ENCODE measurements at places on chromosomes 5 and 9.

DNA sequence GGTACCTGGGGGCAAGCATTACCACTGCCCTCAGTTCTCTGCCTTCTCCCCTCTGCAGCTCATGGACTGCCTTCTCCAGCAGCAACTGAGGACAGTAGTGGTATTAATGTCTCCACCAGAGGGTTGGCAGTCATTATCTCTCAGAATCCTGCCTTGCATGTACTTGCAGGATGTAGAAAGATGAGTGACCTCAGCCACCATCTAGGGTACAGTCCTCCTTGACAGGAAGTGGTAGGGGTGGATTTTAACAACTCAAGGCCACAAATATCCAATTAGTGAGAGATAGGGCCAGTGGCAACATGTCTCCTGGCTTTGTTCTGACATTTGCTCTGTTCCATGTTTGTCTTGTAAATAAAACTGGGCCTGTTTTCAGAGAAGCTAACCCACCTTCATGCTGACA is 47.2 kb downstream of the F2R start:
- DNase-seq, result no peak

DNA sequence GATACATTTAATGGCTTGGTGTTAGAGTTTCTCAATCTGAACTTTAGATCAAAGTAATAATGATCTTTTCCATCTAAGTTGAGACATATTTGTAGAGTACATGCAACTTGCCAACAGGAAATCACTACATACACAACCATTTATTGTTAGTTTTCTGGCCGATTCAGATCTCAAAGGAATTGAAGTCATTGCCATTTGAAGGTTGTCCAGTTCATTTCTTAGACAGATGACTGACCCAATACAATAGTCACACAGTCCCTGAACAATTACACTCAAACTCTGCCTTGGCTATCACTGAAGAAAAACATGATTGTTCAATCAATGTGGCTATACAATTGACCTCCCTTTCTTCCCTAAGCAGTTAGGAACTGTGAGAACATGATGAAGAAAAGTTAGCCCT is 753.2 kb upstream of the RIOK2 start:
- DNase-seq, result no peak

DNA sequence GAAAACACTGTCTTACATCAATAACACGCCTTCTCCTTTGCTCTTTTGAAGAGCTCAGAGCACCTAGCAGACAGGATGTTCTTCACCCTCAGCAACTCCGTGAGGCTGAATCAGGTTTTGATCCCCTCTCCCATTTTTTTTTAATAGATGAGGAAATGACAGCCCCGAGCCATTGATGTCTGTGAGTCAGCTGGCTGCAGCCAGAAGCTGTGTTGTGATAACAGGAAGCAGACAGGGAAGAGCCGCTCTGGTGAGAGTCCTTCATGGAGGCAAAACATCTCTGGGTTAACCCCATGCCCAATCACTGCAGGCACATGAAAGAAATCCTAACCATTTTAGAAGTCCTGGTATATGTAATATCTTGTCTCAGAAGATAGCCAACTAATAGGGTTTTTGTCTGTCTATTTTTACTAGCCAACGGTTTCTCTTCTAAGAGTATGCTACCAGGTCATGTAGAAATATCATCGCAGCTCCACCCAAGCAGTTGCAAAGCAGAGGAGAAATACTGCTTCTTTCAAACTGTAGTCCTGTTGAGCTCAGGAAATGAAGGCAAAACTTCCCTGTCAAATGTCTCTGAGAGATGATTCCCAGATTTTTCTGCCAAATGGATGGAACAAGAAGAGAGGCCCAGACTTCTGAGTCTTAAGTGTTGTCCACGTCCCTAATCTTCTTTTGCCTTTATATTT is 568.9 kb downstream of the CCDC171 start:
- DNase-seq, result no peak

- DNase-seq, result no peak
Measured at GRCh38 chr9:4098031-4098430, 201.8 kb downstream of the GLIS3 start.

- no peak for DNase-seq
Measured at GRCh38 chr5:122156724-122157325, 27.5 kb downstream of the ZNF474 start.

DNA sequence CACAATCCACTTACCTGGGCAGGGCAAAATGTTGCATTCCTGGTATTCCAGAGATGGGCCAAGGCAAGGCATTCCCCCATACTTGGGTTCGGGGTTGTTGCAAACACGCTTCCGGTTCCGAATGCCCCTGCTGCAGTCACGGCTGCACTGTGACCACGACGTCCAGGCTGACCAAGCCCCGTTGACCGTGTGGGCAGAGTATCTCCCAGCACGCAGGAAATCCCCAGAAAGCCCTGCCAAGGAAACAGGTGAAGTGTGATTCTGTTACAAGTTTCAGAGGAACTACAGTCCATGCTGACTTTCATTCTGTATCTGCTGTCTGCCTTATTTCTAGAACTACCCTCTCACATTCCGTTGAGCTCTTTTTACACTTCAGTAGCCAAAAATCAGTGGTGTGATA is 483.0 kb downstream of the SEMA5A start:
- no peak for DNase-seq

DNA sequence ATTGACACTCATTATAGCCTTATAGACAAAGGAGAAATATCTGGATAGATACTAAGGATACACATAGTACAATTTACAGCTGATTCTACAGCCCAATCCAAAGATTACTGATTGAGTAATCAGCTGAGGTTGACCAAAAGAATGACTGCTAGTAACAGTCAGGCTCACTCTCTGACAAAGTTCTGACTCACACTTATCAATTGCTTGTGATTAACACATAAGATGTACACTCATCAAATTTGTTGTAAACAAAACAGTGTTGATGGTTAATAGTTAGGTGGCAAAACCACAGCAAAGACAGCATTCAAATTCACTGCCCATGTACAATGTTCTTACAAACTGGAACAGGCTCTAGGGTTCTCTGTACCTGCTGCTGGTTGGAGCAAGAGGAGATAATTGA is 422.7 kb downstream of the TLE1 start:
- DNase-seq, result no peak

- DNase-seq, result no peak
Measured at GRCh38 chr5:157971571-157972216, 112.7 kb upstream of the CLINT1 start.

DNA sequence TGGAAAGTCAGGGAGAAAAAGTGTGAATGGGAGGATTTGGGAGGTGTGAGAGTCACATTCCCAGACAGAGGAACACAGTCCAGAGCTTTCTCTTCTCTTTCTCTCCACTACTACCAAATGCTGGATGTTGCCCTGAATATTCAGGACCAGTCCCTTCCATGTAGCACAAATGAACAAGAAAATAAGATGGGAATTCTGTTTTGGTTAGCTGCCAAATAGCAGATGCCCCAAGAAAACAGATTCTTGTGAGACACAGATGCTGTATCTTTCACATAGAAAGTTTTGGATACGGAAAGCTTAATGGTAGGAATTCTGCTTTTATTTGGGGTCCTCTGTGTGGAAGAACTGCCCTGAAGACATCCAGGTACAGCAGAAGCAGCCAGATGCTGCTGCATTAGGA is 37.8 kb downstream of the PRLR start:
- no peak for DNase-seq

- DNase-seq, result no peak
Measured at GRCh38 chr5:8912106-8912505, 633.8 kb downstream of the SEMA5A start.

DNA sequence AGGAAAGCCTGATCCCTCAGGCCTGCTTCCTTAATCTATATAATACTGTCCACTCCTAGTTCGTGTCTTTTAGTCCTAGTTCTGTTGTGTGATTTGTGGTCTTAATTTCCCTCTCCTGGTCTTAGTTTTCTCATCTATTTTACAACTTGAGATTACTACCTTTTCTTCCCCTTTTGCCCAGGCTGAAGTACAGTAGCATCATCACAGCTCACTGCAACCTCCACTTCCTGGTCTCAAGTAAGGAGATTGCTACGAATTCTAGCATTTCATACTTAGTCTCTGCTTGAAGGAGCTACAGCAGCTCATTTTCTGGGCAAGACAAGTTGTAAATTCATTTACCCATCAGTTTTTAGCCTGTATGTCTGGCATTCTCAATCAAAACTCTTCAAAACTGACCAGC is 5.5 kb downstream of the TRIM32 start:
- no peak for DNase-seq

- DNase-seq, result no peak
Measured at GRCh38 chr5:118548761-118549720, 439.3 kb downstream of the DTWD2 start.

DNA sequence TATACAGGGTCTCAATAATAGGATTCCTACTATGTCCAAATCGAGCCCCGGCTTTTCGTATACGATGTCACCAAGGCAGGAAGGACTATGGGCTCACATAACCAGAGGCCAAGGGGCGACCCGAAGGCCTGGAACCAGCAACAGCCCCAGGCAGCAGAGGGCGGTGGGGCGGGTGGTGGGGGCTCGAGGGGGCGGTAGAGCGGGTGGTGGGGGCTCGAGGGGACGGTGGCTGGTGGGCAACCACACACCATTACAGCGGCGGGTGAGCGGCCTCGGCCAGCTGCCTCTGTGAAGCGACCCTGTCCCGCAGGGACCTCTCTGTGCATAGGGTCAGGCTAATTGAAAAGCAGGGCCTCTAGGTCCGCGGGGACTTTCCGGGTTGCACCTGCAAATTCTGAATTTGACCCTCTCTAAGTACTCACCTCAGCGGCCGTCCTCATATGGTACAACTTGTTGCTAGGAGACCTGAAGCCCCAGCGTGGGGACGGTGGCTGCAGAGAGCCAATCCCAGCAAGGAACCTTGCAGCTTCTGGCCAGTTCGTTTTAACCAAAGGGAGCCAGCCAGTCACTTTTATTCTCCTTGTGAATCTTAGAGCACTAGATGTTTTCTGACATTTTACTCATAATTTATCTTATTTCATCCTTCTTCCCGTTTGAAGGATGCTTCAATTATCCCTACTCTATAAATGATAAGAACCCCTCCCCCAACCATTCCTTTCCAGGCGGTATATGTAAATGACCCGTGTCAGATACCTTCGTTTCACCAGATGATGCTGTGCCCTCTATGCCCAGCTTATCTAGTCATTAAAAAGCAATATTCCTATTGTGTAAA is at the start of gene NME5:
NME5 (minus strand) TSS at position 480 of the 832 bp plus-strand sequence. CDS start 648 bp downstream, outside the sequence.
- peak; percentile 70 for DNase-seq

GRCh38 chr5:160471761-160472160 is 50.1 kb downstream of the PTTG1 start:
- no peak for DNase-seq

DNA sequence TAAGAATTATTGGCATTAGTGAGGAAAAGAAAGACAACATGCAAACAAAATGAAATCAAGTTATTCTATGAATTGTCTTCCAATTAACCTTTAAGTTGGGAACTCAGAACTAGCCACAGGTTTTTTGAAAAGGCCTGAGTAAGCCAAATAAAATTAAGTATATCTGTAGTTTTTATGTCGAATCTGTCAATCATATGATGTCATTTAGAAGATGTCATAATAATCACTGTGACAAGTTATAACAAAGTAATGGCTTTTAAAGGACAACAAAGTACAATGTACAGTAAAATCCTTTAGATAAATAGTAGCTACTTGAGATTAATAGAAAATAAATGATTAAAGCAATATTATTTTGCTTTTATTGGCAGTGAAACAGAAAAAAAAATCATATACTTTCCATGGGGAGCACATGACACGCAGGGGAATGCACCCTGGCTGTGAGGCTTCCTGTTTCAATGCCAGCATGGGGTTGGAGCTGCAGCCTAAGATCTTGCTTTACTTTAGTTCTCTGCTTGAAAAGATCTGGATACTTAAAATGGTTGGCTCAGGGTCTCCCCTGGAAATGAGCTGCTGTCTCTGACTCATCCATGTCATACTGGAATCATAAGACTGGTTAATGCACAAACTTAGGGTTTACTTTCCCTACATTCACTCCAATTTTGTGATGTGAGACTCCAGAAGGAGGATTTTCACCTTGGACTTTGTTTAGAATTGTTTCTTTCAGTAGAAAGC is 284.3 kb downstream of the TAF11L14 start:
- DNase-seq, result no peak

GRCh38 chr5:3187771-3188425 is 407.7 kb upstream of the IRX1 start:
- DNase-seq, result no peak

GRCh38 chr9:2234371-2234893 is 219.3 kb downstream of the SMARCA2 start:
- DNase-seq, result no peak

- DNase-seq, result peak; percentile 21
Measured at GRCh38 chr5:168885324-168886120, 306.4 kb upstream of the PANK3 start.

DNA sequence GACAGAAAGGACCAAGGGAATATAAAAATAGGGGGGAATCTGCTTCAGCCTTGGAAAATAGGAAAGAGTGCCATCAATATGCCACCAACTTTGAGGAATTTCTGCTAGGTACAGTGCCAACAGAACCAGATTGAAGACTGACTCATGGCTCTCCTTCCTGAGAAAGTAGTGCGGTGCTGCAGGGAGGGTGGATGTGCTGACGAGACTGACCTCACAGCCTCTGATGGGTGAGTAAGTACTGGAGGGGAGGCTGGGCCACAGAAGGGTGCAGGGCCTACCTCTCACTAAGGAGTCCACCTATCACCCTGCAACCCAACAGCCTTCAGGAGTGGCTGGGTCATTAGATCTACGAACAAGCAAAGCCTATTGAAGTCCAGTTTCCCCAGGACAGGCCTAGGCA is 187.6 kb downstream of the GABBR2 start:
- DNase-seq, result no peak

DNA sequence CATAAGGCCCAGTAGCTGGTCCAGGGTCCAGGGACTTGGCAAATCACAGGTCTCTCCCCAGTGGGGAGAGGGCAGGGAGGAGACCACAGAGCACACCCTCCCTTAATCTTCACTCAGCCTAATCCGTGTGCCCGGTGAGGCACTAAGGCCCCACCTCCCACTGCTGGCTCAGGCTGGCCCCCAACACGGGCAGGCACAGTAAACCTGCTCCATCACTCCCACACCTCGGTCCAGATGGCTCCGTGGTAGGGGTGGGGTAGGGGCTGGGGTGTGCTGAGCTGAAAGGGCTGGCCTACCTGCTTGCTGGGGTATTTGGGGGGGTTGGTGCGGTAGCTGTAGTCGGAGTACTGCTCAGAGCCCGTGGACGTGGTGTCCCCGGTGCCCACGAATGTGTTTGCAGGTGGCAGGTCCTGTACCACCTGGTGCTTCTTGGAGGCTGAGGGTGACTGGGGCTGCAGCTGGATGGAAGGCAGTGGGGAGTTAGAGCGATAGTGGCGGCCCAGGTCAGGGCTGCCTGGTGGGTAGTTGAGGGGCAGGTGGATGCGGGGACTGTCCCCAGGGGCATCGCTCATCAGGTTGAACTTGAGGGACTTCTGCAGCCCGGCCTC is 15.2 kb downstream of the PCDH1 start:
- DNase-seq, result no peak
